Panc1 (cell line): ENCODE measurements at places on chromosomes 7 and 10. TPM values are rescaled to one million over a fixed set of nuclear protein-coding genes. Genes with fewer than 3 reads are reported as not detected.

The SNX10 gene
- 21.8 TPM for total RNA-seq

The LIPK gene
- total RNA-seq = not detected

The MYL10 gene
- total RNA-seq = not detected

The ANKRD61 gene
- 0.18 TPM for total RNA-seq

GRCh38 chr7:34622771-34623250 lies 35.2 kb upstream of the NPSR1 start:
- no peak for DNase-seq
- H3K36me3 ChIP-seq = no peaks in the 10 kb centered on the region
- H3K27ac ChIP-seq = no peak overlapping the region
- H3K27me3 ChIP-seq = no peaks in the 10 kb centered on the region; the same call in 1 of the 2 replicates

GRCh38 chr10:79065091-79065551 lies 3.6 kb upstream of the ZMIZ1 start:
- H3K4me3 ChIP-seq = no peak overlapping the region
- H3K27ac ChIP-seq = no peak overlapping the region
- no peaks in the 10 kb centered on the region for H3K27me3 ChIP-seq
- peaks cover 14% of the 10 kb centered on the region for H3K4me1 ChIP-seq
